Activated naive CD8-positive, alpha-beta T cell treated with anti-CD3 and anti-CD28 coated beads for 36 hours (primary cell): ENCODE measurements at places on chromosomes 16 and 17. TPM values are rescaled to one million over a fixed set of nuclear protein-coding genes. Genes with fewer than 3 reads are reported as not detected.
A peak's percentile ranks its signal among the peaks of the same experiment; 100 is the strongest.

Gene ACBD4
- total RNA-seq: 8.9 TPM

Gene RAMP2
- not detected for total RNA-seq

Gene KRT25
- total RNA-seq: not detected

Gene TMC5
- not detected for total RNA-seq

Gene SPHK1
- total RNA-seq: 10.9 TPM

Gene PLA2G10
- not detected for total RNA-seq

Gene MRPS34
- total RNA-seq: 190 TPM

Gene OR1F1
- not detected for total RNA-seq

Gene RHBDF1
- not detected for total RNA-seq

DNA sequence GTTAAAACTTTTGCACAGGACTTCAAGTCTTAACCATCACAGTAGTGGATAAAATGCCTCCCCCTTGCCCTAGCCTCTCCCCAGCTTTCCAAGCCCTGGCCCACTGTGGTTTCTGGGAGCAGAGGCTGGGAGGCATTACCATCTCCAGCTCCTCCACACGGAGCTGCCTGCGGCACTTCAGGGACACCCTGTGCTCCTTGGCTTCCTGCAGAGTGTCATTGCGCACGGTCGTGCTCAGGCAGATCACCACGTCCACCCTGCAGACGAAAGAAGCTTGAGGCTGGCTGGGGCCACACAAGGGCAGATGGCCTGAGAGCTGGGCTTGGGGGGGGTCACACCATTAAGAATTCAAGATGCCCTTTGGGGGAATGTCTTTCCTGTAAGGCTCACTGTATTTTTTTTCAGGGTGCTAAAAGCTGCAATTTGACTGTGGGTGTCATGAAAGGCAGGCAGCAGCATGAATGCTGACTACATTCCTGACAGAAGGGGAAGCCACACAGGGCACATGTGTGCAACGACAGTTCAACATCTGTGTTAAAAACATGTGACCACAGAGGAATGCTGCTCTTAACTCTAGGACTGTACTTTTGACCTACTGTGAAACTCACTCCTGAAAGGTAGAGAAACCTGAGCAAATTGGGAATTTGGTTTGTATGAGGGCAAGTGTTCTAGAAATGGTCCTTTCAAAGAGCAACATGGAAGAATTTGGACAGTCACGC, 47.7 kb upstream of the CLEC18B start:
- no peak overlapping the region for H3K27ac ChIP-seq
- no peak for DNase-seq
- no peaks in the 10 kb centered on the region for H3K27me3 ChIP-seq

DNA sequence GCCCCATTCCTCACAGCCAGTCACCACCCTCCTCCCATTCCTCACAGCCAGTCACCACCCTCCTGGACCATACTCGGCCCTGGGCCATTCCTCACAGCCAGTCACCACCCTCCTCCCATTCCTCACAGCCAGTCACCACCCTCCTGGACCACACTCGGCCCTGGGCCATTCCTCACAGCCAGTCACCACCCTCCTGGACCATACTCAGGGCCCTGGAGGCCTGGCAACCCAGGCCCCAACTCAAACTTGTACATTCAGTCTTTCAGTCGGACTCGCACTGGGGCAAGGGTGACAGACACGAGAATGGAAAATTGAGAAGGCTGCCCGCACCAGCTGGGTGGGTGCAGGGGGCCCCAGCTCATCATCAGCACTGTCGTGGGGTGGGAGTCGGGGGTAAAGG, 30.4 kb upstream of the FOXK2 start:
- H3K4me1 ChIP-seq: peaks cover 7% of the 10 kb centered on the region
- peaks cover 1% of the 10 kb centered on the region for H3K27me3 ChIP-seq

DNA sequence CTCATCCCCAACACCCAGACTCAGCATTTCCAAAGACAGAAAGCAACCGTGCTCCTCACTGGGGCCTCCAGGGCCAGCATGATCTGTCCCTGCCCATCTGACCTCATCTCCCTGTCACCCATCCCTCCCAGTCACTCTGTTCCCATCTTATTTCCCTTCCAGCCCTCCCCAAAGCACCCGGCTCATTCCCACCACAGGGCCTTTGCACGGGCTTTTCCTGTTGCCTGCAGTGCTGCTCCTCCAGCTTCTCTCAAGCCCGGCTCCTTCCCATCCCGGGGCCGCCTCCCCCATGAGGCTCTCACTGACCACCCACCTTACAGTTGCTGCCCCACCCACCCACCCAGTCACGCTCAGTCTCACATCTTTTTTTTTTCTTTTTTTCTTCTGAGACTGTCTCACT, 54.8 kb downstream of the RMI2 start:
- no peak overlapping the region for H3K4me3 ChIP-seq
- H3K4me1 ChIP-seq: no peaks in the 10 kb centered on the region
- no peak for DNase-seq
- no peak overlapping the region for H3K27ac ChIP-seq
- H3K36me3 ChIP-seq: no peaks in the 10 kb centered on the region

- no peaks in the 10 kb centered on the region for H3K4me1 ChIP-seq
- H3K36me3 ChIP-seq: no peaks in the 10 kb centered on the region
- no peak overlapping the region for H3K27ac ChIP-seq
- H3K27me3 ChIP-seq: peaks cover 16% of the 10 kb centered on the region
These were observed 49.2 kb upstream of the MYH2 start for GRCh38 chr17:10598621-10599020.

DNA sequence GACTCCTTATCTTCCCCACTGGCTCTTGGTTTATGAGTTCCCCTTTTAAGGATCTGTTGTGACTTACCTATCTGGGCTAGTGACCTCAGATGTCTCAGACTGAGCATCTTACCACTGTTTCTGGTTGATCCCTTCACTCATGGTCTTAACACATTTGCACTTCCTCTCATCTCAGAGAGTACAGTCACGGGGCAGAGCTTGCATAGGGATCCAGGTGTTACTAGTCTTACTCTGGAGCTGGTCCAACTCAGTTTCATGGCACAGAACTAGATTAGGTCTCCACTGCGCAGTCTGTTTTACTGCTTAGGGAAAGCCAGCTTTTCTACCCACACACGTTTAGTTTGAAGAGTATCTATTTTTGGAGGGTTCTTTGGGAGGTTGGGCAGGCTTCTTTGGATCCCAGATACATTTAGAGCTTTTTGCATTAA, 10.2 kb downstream of the GABARAPL2 start:
- peak overlapping the region; percentile 19 for H3K27ac ChIP-seq
- no peak overlapping the region for H3K4me3 ChIP-seq
- H3K27me3 ChIP-seq: no peaks in the 10 kb centered on the region
- no peak for DNase-seq
- peaks cover 18% of the 10 kb centered on the region for H3K36me3 ChIP-seq

DNA sequence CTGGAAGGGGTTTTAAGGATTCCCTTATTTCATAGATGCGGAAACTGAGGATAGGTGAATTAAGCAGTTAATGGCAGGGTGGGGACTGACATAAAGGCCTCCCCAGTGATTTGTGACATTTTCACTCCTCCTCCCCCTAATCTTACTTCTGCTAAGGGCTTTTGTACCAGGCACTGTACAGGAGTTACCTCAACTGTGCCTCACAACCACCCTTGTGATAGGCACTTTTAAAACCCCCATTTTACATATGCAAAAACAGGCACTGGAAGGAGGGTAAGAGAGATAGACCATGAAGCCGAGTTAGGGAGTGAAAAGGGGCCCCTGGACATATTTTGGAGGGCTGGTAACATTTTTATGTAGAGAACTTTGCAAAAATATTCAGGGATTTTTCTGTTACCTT, 862 bp upstream of the GDE1 start:
- no peak for DNase-seq
- H3K4me3 ChIP-seq: no peak overlapping the region
- no peaks in the 10 kb centered on the region for H3K27me3 ChIP-seq

DNA sequence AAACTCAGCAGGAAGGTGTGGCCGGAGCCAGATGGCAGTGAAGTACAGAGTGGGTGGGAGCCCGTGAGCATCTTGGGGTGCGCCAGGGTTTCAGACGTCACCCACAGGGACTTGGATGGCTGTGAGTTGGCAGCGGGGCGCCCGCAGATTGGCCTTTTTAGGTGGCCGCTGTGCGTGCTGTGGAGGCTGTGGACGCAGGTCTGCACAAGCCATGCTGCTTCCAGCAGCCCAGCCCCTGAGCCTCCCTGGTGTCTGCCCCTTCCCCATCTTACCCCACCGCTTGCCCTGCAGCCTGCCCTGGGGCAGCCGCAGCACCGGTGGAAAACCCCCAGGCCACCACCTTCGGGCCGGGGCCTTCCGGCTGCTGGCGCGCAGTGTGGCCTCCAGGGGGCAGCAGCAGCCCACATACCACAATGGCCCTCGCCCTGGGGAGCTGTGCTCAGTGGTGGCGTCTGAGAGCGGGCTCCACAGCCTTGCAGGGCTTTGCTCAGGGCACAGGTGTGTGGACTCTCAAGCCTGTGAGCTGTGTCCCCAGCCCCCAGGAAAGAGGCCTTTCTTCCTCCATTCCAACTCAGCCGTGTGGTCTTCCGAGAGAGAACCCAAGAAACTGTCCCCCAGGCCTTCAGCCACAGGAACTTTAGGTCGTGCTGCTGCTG, 11.8 kb downstream of the ENDOV start:
- H3K27me3 ChIP-seq: no peaks in the 10 kb centered on the region
- no peak overlapping the region for H3K4me3 ChIP-seq

GRCh38 chr17:76274112-76274956, 9.2 kb downstream of the UBALD2 start:
- peak overlapping the region; percentile 100 for H3K27ac ChIP-seq
- H3K36me3 ChIP-seq: peaks cover 21% of the 10 kb centered on the region
- no peak for DNase-seq
- peak overlapping the region; percentile 87 for H3K4me3 ChIP-seq
- no peaks in the 10 kb centered on the region for H3K27me3 ChIP-seq

DNA sequence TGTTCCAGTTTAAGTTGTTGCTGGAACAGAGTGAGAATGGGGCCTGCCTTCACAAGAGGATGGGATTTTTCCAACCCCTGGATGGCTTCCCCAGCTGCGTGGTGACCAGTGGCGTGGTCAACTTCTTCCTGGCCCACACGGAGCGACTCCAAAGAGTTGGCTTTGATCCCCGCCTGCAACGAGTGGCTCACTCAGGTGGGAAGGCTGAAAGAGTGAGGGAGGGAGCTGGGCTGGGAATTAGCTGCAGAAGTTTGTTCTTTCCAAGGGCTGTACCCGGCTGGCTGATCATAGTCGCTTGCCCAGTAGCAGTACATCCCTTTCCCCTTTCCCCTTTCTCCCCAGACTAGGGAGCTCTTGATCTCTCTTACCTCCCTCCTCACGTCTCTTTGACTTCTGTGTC, 36.1 kb downstream of the B4GALNT2 start:
- peaks cover 36% of the 10 kb centered on the region for H3K27me3 ChIP-seq
- DNase-seq: no peak
- H3K27ac ChIP-seq: no peak overlapping the region
- H3K4me3 ChIP-seq: no peak overlapping the region

GRCh38 chr17:55751720-55752250, 934 bp downstream of the PCTP start:
- peaks cover 17% of the 10 kb centered on the region for H3K27me3 ChIP-seq
- H3K4me3 ChIP-seq: peak overlapping the region; percentile 79
- H3K36me3 ChIP-seq: no peaks in the 10 kb centered on the region
- no peak for DNase-seq
- H3K27ac ChIP-seq: no peak overlapping the region

- no peak overlapping the region for H3K4me3 ChIP-seq
- H3K27ac ChIP-seq: no peak overlapping the region
- H3K36me3 ChIP-seq: no peaks in the 10 kb centered on the region
- no peaks in the 10 kb centered on the region for H3K27me3 ChIP-seq
- DNase-seq: no peak
These were observed 427.1 kb downstream of the GRIN2A start for GRCh38 chr16:9755081-9755480.

GRCh38 chr16:57620335-57621231, 7.8 kb upstream of the ADGRG1 start:
- no peak overlapping the region for H3K4me3 ChIP-seq
- no peak overlapping the region for H3K27ac ChIP-seq
- no peak for DNase-seq
- H3K27me3 ChIP-seq: no peaks in the 10 kb centered on the region
- peaks cover 4% of the 10 kb centered on the region for H3K4me1 ChIP-seq

GRCh38 chr16:14310519-14310991, 239.4 kb downstream of the MRTFB start:
- peaks cover 34% of the 10 kb centered on the region for H3K4me1 ChIP-seq
- no peaks in the 10 kb centered on the region for H3K36me3 ChIP-seq
- H3K27ac ChIP-seq: no peak overlapping the region
- H3K27me3 ChIP-seq: no peaks in the 10 kb centered on the region
- DNase-seq: no peak

- DNase-seq: no peak
- H3K36me3 ChIP-seq: peaks cover 28% of the 10 kb centered on the region
- H3K4me3 ChIP-seq: peak overlapping the region; percentile 96
- H3K27ac ChIP-seq: peak overlapping the region; percentile 98
- peaks cover 5% of the 10 kb centered on the region for H3K27me3 ChIP-seq
These were observed 615 bp upstream of the SREBF1 start for GRCh38 chr17:17837380-17837821.
